ENCODE measurements at places on chromosomes 13 and 19.

GRCh38 chr19:56312787-56313657 lies 1.6 kb downstream of the ZSCAN5A start:
- DNase-seq: no peak

DNA sequence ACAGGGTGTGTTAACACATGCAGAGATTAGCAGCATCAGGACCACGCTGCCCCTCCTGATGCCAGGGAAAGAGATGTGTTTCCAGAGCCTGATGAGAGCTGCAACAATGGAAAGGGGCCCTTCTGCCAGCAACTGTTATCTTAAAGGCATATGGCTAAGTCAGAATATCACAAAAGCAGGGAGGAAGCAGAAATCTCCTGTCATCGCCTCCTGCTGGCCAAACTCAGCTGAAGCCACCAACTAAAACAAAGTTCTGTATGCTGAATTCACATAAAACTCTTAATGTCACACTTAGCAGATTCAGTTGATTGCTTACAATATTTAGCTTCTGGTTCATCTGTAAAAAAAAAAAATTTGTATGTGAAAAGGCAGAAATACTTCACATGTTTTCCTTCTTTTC lies 178.2 kb downstream of the GPC5 start:
- no peak for DNase-seq

- DNase-seq: no peak
These were observed 2.7 kb upstream of the ELAVL3 start for GRCh38 chr19:11483366-11484111.

DNA sequence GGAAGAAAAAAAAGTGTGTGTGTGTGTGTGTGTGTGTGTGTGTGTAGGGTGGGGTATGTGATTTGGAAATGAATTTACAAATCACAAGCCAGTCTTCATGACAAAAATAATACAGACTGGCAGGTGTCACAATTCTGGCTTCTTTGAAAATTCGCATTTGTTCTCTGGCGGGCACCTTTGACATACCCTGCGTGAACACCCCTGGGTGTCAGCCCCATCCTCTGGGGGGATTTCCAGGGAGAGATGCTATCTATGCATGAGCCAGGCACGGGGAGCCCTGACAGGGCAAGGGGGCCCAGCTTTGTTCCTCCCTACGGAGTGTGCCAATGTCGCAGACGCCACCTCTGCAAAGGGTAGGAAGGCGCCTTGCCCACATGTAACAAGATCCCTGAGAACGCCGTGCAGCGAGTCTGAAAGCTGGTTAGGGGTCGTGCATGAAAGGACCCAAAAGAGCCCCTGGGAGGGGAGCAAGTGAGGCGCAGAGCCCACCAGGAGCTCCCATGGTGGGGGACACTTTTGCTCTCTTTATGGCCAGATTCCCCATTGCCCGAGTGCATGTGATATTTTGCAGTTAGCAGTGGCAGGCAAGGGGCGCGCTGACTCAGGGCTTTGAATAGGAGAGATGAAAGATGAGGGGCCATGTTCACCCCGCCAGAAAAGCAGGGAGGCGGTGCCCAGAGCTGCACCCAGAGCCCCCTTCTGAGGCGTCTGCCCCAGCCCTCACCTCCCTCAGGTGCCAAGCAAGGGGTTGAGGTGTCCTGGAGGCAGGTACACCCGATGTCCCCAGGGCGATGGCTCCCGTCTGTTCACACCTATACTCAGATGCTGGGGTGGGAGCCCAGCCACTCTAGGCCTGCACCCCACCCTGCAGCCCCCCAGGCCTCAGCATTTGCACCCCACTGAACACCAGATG lies 45.3 kb downstream of the KLF2 start:
- DNase-seq: no peak

- no peak for DNase-seq
These were observed 63.9 kb downstream of the DACH1 start for GRCh38 chr13:71803066-71803465.

- no peak for DNase-seq
These were observed 6.6 kb downstream of the MED25 start for GRCh38 chr19:49824662-49825061.

GRCh38 chr13:91358387-91358782 lies 10.9 kb downstream of the MIR17HG start:
- DNase-seq: no peak

DNA sequence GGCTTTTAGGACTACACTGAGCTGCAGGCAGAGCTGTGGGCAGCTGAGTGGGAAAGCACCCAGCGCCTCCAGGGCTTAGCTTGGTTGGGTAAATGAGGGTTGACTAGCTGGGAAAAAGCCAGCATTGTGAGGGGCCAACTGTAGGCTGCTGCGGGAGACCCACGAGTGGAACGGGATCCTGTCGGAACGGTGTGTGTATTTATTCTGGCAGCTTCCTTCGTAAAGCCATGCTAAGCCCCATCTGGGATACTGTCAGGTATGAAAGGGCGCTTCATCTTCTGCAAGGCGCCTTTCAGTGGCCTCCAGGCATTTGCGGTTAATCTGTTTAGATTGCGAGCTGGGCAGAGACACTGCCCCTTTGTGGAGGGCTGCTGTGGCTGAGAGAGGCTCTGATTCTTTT lies 39.5 kb upstream of the CNMD start:
- DNase-seq: no peak

GRCh38 chr19:33242911-33243310 lies 17.3 kb upstream of the SLC7A10 start:
- no peak for DNase-seq

DNA sequence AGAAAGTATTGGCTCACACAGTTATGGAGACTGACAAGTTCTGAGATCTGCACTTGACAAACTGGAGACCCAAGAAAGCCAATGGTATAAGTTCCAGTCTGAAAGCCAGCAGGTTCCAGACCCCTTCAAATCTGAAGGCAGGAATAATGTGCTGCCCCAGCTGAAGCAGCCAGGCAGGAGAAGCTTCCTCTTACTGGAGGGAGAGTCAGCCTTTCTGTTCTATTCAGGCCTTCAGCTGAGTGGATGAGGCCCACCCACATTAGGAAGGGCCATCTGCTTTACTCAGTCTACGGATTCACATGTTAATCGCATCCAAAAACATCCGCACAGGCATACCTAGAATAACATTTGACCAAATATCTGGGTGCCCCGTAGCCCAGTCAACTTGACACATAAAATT lies 8.2 kb upstream of the VWA8 start:
- DNase-seq: no peak

DNA sequence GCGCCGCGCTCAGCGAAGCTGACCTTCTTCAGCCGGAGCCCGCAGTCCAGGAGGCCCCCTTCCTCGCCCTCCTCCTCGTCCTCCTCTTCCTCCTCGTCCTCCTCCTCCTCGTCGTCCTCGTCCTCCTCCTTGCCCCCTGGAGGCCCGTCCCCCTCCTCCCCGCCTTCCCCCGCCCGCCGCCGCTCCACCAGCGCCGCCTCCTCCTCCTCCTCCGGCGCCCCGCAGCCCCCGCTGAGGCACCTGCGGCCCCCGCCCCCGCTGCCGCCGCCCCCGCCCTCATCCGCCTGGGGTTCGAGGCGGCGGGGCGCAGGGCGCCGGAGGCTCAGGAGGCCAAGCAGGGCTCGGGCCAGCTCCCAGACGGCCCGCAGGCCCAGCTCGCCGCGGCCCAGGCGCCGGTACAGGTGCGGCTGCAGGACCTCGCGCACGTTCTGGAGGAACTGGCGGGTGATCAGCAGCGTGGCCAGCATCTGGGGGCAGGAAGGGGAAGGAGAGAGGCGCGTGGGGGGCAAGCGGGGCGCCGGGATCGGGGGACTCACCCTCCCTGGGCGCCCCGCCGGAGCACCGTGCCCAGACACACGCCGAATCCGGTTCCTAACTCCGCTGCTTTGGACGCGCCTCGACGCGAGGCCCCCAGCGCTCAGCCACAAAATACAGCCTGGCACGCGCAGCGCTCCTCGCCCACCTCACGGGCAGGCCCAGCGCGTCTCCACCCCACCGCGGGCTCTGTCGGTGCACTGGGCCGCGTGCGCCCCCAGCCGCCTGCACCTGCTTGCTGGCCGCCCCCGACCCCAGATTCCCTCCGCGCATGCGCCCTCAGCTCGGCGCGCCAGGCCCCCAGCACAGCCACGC lies 5.9 kb downstream of the ANO8 start:
- DNase-seq: no peak

DNA sequence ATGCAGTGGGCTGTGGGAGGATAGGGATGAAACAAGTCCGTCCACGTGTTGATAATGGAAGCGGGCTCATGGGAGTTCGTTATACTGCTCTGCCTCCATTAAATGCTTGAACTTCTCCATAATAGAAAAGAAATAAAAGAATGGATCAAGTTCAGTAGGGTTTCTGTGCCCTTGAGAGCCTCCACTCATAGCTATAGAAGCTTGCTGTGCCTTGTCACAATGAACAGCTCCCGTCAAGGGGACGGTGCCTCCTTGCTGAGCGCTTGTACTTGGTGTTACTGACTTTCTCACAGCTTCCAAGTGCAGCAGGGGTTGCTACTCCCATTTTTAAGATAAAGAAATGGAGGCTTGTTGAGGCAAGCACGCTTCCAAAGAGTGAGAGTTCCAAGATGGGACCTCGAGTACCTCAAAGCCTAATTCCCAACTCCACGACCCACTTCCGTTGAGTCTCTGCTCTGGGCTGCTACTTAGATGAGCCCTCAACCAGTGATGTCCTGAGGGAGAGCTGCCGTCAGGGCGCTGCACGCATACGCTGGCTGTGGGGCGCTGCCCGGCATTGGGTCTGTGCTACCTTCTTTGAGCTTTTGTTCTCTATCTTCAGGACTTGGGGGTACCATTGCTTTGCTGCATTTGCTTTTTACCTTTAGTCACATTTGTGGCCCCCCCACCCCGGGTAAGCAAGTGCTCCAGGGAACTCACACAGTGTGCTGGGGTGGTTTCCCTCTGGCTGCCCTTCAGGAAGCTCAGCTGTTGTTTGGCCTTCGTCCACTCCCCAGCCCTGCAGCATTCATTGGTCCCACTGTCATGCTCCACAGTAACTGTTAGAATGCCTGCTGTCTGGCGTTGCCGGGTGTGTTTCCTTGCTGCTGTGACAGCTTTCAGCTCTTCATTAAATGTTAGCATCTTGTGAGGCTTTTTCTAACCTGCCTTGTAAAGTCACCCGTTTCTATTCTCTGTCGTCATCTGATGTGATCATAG lies 9.5 kb downstream of the SNRNP70 start:
- DNase-seq: no peak

DNA sequence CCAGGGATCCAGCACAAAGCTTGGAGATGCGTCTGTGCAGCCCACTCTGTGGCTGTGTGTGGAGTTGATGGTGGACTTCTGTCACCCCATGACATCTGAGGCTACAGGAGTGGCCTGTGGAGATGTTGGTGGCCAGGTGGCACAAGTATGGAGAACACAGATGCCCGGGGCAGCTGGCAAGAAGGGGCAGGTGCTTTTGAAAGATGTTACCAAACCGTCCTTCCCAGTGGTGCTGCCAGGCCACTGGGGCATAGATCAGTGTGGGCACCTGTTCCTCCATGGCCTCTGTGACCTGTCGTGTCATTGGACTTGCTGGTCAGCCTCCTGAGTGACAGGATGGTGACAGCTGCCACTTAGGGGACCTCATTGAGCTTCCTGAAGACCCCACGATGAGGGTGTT lies 36.2 kb downstream of the KDM4B start:
- no peak for DNase-seq

- no peak for DNase-seq
These were observed 1.3 kb upstream of the PPAN start for GRCh38 chr19:10104665-10105508.

DNA sequence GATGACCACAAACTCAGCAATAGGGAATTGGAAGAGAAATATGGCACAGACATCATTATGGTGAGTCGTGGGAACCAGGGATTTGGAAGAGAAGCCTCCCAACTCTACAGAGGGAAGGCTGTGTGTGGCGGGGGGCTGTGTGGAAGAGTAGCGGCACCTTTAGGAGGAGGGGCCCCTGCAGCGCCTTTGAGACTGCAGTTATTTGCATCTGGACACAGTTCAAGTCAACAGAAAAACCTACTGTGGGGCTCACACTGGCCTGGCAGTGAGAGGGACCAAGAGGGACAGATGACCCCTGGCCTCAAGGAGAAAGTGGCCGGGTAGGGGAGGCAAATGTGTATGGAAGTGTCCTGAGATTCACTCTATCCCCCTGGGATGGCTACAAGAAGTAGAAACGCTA lies 5.1 kb downstream of the ATP12A start:
- no peak for DNase-seq

- DNase-seq: no peak
These were observed 752.5 kb upstream of the SLITRK5 start for GRCh38 chr13:86918682-86919081.

GRCh38 chr13:99396446-99396845 lies 89.2 kb upstream of the GPR183 start:
- no peak for DNase-seq

DNA sequence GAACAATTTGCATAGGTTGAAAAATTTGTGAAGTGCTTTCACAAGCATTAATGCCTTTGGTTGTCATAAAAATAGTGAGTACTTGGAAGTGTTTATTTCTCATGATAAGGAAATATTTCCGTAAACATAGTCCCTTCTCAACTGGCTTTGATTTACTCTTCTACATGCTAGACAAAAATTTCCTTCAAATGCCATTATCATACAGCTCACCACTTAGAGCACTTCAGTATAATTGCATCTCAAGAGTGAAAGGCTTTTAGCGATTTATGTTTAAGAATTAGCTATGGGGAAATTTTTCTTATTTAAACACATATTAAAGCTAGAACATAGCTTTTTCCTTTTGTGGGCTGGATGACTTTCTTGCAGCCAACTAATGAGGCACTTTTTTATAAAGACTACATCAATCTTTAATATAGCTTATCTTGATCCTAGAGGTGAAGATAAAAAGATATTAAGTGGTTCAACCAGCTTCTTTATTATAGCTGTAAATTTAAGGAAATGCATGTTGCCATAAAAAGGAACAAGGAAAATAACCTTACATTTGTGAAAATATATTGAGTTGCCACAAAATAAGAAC lies 656.8 kb downstream of the SLITRK6 start:
- DNase-seq: no peak

DNA sequence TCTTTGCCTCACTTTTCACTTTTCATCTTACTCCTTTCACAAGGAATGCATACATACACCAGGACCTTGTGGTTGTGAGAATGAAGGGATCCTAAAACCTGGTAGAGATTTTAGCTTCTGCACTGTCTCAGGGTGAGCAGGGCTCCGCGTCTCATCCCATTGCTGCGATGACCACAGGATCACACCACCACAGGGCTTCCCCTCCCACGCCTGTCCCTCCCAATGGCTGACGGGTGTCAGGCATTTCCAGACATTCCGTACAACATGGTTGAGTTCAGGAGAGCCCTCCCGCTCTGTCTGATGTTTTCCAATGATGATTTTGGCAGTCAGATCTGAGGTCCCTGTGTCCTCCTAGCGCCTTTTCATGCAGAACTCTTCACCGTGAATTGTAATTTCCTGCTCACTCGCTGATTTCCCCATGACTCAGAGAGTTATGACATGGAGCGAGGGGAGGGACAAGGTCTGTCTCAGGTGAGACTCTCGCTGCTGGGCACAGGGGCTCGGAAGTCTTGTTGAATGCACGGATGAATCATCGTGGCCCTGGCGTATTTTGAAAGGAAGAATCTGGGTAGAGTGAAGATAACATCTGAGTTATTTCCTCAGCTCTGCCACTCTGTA lies 102.8 kb downstream of the TEX29 start:
- no peak for DNase-seq

GRCh38 chr13:49654011-49654410 lies 25.7 kb downstream of the ARL11 start:
- no peak for DNase-seq

- DNase-seq: no peak
These were observed 1.3 kb downstream of the MED4 start for GRCh38 chr13:48093588-48093987.
